Activated CD4-positive, alpha-beta T cell treated with anti-CD3 and anti-CD28 coated beads, Interleukin-2, Interleukin-4, amounts not matched to agents 100 ng/mL and 50 ng/mL, durations not matched to agents 16 hours and 8 hours (primary cell): ENCODE measurements at places on chromosomes 6 and 20.
A peak's percentile ranks its signal among the peaks of the same experiment; 100 is the strongest.

GRCh38 chr6:16154904-16155303, 26.0 kb downstream of the MYLIP start:
- no peak for DNase-seq

DNA sequence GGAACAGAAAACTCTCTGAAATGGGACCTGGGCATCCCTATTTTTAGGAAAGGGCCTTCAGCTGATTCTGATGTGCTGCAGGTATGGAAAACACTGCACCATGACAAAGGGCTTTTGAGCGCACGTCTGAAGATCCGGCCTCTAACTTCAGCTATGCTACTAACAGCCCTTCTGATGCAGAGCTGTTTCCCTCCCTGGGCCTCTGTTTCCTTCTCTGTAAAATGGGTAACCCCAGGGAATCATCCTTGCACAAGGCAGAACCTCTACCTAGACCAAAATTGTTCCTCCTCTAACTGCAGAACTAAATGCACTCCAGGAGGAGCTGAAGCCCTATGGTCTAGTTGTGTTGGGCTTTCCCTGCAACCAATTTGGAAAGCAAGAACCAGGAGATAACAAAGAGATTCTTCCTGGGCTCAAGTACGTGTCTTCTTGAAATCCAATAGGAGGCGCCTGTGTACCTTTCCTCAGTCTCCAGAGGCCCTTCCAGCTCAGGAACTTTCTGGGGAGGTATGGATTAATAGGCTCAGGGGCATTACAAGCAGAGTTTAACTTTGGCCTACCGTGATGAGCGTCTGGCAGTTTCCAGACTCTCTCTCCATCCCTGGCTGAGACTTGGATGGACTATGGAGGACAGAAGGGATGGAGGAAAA, 5.9 kb downstream of the GPX5 start:
- DNase-seq = no peak

- peak; percentile 74 for DNase-seq
Observed at GRCh38 chr6:43143235-43144128, 27.6 kb upstream of the SRF start.

- no peak for DNase-seq
Observed at GRCh38 chr20:13059398-13060136, 50.8 kb downstream of the SPTLC3 start.

DNA sequence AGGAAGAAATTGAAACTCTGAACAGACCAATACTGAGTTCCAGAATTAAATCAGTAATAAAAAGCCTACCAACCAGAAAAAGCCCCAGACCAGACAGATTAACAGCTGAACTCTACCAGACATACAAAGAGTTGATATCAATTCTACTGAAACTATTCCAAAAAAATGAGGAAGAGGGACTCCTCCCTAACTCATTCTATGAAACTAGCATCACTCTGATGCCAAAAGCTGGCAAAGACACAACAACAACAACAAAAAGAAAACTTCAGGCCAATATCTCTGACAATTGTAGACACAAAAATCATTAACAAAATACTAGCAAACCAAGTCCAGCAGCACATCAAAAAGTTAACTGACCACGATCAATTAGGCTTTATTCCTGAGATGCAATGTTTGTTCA, 246.0 kb upstream of the RUNX2 start:
- no peak for DNase-seq

DNA sequence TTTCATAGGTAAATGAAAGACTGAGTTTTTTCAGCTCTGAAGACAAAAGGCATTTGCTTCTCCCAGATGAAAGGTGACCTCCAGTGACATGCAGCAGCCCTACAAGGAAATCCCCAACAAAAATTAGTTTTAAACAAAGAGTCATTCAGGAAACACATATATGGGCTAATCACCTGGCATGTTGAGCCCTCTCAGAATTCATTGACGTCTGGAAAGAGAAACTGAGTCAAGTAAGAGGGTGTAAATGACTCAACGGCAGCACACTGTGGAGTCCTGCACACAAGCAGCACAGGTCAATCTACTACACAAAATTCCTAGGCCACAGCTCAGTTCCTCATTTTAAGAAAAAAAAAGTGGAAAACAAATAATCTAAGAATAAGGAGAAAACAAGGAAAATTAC, 592.3 kb downstream of the EPHA7 start:
- DNase-seq = no peak

DNA sequence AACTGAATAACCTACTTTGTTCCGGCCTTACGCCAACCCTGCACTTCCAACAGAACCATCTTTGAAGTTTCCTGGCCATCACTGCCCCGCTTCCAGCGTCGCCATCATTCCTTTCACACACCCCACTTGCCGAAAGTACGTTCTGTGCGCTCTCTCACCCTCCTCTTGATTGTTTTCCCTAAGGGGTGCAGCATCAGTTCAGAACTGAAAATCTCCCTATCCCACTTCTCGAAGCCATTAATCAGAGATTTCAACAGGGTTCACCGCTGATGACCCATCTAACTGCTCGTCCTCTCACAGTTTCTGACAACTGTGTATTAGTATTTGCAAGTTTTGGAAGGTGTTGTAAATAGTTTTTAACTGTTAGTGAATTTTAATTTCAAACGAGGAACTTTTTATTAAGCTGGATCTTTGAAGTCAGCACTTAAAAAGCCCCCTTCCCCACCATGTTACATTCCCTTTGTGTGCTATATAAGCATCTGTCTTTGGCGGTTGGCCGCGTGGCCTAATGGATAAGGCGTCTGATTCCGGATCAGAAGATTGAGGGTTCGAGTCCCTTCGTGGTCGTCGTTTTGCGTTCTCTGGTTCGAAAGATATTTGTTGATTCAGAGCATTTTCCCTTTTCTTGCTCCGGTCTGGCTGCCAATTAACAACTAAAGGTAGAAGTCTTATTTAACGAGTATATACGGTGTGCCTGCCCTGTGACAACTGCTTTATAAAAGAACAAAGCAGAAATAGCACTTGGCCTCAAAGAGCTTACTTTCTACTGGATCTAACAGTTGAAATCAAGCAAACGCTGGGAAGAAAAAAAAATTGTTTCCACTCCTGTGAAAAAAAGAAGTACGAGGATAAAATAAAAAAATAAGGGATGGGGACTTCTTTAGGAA, 42.6 kb downstream of the TRIM27 start:
- DNase-seq = peak; percentile 78

DNA sequence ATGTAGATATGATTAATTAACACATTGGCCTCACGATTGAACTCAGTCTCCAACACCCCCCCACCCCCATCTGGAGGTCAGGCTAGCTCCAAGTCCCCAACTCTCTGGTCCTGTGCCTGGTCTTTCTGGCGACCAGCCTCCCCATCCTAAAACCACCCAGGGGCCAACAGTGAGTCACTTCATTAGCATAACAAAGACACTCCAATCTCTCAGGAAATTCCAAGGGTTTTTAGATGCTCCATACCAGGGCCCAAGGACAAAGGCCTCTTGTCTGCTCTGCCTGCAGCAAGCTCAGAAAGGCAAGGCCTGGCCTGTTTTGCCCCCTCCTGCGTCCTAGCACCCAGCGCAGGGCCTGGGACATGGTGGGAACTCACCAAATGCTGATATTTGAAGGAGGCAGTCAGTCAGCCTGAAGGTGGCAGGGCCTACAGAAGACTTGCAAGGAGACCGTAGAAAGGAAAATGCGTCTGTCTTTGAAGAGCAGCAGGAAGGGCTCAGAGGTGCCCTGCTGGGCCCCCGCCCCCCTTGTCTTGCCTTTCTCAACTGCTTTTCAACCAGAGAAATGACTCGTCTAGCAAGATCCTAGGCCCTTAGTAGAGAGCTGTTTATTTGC, 184.7 kb downstream of the CDH4 start:
- no peak for DNase-seq

- no peak for DNase-seq
Observed at GRCh38 chr20:36793294-36794115, 19.9 kb upstream of the DSN1 start.

DNA sequence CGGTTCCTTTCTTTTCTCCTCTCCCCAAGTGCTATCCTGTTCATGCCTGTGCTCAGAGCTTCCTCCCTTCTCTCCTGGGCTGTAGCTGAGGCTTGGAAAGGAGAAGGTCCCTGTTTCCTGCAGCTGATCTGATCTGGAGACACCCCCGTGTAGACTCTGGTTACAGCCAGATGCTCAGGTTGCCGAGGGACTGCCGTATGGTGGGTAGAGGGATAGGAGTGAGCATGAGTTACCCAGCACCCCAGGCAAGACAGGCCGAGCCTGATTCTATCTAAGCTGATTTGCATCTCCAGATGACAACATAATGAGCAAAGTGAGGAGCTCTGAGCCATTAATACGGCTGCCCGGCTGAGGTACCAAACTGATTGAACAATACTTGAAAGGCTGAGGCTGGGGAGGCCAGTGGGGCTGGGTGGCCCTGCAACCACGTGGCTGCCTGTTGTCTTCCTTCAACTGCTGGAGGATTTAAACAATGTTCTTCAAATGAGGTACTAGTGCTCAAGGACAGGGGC, 91.8 kb downstream of the ASXL1 start:
- DNase-seq = no peak

GRCh38 chr6:107735906-107736635, 88.0 kb downstream of the SCML4 start:
- no peak for DNase-seq

DNA sequence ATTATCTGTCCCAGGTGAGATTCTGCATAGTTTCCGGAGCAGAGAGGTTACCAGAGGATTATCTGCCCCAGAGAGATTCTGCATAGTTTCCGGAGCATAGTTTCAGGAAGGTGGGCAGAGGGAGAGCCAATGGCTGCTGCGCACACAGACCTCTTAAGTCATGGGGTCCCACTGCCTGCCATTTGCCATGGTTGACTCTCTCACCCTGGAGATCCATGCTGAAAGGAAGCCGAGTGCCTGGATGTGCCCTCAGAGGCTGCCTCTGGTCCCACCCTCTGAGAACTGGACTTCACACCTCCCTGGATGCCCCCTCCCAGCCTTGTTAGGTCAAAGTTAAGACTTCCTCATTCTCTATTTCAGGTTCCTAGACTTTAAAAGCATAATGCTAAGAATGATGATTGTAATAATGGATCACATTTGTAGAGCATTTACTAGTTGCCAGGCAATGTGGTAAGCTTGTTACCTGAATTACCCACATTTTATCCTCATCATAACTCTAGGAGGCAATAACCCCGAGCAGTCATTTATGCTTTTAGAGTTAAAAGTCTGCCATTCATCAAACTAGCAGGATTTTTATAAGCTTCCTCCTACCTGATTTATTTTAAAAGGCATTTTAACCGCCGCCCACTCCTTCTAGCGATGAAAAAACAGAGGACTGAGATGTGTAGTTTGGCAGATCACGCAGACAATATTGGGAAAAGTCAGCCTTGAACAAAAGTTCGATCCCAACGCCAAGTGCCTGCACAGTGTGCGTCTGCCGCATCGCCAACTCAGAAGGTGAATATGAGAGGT, 11.9 kb downstream of the SERPINB9 start:
- no peak for DNase-seq

- no peak for DNase-seq
Observed at GRCh38 chr20:16747291-16747811, 807 bp upstream of the OTOR start.

GRCh38 chr6:110538416-110539160, 62.2 kb upstream of the SLC22A16 start:
- no peak for DNase-seq

- no peak for DNase-seq
Observed at GRCh38 chr6:169794317-169795055, 43.1 kb downstream of the ERMARD start.

DNA sequence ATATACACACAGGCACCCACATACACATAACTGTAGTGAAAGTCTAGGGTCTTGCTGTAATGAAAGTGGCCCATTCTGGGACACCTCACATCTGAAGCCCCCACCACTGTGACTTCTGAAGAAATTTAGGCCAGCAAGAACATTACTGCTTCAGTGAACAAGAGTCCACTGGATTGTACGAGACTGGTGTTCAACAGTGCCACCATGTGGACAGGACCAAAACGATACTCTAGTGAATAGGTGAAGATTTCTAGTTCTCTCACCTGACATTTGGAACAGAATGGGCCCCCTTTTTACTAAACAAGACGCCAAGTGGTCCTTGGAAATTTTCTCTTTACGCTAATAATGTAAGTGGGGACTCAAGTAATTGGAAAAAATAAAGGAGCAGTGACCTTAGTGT, 156.9 kb downstream of the MAFB start:
- DNase-seq = peak; percentile 7

- DNase-seq = peak; percentile 21
Observed at GRCh38 chr6:158131926-158132325, 36.1 kb downstream of the SERAC1 start.

GRCh38 chr6:169640351-169640852, 61.4 kb downstream of the WDR27 start:
- DNase-seq = no peak

GRCh38 chr6:85459224-85459901, 9.5 kb downstream of the NT5E start:
- DNase-seq = no peak

DNA sequence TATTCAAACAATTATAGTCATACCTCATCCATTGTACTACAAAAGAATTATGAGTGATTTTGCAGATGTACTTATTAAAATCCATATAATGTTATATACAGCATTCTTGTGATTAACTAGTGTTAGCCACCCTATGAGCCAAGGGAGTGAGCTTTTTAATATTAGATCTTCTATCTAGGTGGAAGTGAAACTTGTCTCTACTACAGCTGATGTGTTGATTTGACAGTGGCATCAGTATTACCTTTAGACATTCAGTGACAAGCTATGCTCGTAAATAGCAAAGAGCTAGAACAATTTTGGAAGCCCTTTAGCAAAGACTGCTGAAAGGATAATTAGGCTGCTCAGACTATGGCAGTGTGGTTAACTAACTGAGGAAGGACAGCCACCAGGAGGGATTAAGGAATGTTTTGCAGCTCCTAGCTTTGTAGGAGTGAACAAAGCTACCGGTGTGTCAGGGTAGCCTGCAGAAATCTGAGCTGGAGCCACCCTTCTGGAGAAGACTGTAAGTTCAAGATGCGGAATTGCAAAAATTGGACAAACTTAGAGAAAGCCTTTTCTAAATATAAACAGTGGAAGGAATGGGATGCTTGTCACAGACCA, 73.7 kb downstream of the AFG1L start:
- DNase-seq = no peak

DNA sequence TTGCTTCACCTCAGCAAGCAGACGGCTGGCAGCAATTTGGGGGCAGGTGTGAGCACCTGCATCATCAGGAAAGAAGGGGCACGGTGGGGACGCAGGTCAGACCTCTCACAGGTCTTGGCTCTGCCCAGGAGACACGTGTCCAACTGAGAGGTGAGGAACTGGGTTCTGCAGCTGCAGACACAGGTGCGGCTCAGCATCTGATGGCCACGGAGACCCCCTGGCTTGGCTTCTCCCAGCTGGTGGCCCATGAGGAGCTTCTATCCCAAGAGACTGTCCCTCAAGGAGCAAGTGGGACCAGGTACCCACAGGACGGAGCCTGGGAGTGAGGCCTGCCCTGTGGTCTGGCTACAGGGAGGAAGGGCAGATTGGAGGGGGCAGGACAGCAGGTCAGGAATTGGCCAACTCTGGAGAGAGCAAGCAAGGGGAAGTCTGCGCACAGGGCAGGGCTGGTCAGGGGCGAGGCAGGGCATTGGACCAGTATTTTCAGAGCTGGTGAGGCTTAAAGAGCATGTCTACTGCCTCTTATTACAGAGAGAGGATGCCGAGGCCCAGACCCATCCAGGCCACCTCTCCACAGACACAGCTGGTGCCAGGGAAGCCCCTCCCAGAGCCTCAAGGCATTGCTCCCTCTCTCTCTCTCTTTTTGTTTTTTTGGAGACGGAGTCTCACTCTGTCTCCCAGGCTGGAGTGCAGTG, 4.2 kb downstream of the STMN3 start:
- DNase-seq = no peak

GRCh38 chr6:71982389-71982788, 96.0 kb downstream of the RIMS1 start:
- no peak for DNase-seq
